Left renal pelvis (tissue), 4 donors: ENCODE measurements at places on chromosomes 3 and 15. TPM values are rescaled to one million over a fixed set of nuclear protein-coding genes. Genes with fewer than 3 reads are reported as not detected.

CAMKV gene
- 0.19 TPM for polyA plus RNA-seq

MDFIC2 gene
- polyA plus RNA-seq = not detected

ISG20 gene
- 1.8 TPM for polyA plus RNA-seq

HTD2 gene
- polyA plus RNA-seq = 17.1 TPM

IGDCC3 gene
- 7.0 TPM for polyA plus RNA-seq

CLRN1 gene
- polyA plus RNA-seq = not detected

SLC12A8 gene
- polyA plus RNA-seq = 0.75 TPM

CCDC54 gene
- polyA plus RNA-seq = 0.14 TPM

LYZL4 gene
- not detected for polyA plus RNA-seq

RASGRP1 gene
- polyA plus RNA-seq = 15.0 TPM

NRROS gene
- 5.6 TPM for polyA plus RNA-seq

TIPIN gene
- polyA plus RNA-seq = 16.2 TPM

PARP15 gene
- 0.41 TPM for polyA plus RNA-seq

STARD9 gene
- polyA plus RNA-seq = 18.7 TPM

GRCh38 chr15:80526556-80527340, 122.6 kb downstream of the ARNT2 start:
- DNase-seq = no peak

- DNase-seq = no peak
These were observed 85.0 kb downstream of the TGFBR2 start for GRCh38 chr3:30691249-30691880.

DNA sequence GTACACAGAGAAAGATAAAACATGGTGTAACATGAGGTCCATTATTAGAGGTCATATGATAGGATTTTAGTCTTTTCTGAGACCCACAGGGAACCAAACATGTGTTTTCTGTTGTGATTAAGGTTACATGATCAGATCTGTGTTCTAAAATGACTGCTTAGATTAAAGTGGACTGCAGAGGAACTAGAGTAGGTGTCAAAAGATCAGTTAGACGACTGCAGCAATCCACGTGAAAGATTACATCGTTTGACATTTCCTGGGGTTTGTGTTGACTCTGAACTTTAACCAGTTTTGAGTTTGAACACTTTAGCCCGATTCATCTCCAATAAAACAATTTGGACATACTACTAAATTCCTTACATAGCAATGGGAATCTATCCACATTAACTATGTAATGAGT, 5.1 kb downstream of the MIX23 start:
- DNase-seq = no peak

GRCh38 chr15:58203537-58203936, 65.4 kb downstream of the AQP9 start:
- no peak for DNase-seq

GRCh38 chr3:181009225-181009624, 19.7 kb upstream of the DNAJC19 start:
- DNase-seq = no peak

DNA sequence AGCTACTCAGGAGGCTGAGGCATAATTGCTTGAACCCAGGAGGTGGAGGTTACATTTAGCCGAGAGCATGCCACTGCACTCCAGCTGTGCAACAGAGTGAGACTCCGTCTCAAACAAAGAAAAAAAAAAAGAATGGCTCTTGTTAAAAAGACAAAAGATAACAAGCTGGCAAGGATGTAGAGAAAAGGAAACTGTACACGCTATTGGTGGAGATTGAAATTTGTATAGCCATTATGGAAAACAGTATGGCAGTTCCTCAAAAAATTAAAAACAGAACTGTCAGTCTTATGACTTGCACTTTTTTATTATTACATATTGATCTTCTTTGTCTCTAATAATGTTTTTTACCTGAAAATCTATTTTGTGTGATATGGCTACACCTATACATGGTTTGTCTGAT, 41.9 kb downstream of the MEX3B start:
- no peak for DNase-seq

GRCh38 chr3:149763565-149764195, 11.4 kb upstream of the COMMD2 start:
- no peak for DNase-seq

DNA sequence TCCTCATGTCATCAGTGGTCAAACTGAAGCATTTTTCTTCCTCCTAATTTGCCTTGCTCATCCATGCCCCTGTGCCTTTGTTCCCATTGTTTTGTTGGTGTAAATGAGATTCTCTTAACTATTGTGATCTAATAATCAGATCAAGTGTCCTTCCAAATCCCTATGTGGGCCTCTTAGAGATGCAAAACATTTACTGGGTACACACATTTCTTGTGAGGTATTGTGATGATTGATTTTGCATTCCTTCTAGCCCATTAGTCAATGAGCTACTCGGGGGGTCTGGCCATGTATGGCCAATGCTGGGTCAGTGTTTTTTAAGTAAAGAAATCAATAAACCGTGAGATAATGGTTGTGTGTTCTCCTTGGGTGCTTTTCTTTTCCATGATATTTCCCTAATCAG, 580.4 kb downstream of the VGLL3 start:
- DNase-seq = no peak

GRCh38 chr15:82064824-82065223, 19.0 kb upstream of the MEX3B start:
- DNase-seq = no peak

DNA sequence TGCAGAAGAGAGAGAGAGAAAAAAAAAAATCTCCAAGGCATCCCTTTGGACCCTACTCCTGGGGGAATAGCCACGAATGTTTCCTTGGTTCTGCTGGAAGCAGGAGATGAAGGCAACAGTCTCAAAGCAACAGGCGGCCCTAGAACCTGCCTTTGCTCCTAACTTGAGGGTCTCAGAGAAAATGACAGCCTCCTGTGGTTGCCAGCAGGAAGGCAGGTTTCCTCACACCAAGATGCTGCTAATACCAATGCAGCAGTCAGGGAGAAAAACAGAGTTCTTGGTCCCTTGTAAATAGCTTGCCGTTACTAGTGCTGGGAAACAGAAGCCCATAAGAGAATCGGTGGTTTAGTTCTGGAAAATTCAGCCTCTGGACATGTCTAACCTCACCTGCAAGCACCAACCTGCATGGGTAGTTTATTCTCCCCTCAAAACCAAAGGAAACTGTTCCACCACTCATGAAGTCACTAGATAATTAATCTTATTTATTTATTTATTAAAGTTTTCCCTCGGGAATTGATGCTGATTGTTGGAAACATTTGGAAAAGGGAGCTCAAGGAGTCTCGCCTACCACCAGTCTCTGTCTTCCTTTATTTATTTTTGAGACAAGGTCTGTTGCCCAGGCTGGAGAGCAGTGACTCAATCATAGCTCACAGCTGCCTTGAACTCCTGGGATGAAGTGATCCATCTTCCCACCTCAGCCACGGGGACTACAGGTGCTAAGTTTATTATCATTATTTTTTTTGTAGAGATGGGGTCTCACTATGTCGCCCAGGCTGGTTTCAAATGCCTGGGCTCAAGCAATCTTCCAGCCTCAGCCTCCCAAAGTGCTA, 883 bp upstream of the FRMD4B start:
- DNase-seq = no peak

- no peak for DNase-seq
These were observed 174.0 kb downstream of the ECT2 start for GRCh38 chr3:172924546-172924945.

DNA sequence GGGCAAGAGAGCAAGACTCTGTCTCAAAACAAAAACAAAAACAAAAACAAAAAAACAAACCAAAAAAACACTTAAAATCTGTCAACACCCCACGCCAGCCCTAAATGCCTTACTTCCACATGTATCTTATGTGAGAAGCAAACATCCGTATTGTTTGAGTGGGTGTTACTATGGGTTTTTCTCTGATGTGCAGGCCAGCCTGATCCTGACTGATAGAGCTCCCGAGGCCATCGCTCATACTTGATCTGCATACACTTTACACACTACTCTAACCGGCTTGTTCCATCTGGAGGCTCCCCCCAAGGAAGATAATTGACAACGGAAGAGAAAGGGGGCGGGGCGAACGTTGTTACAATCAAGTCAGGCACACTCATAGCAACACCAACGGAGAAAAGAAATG, 237.4 kb downstream of the TBL1XR1 start:
- no peak for DNase-seq

DNA sequence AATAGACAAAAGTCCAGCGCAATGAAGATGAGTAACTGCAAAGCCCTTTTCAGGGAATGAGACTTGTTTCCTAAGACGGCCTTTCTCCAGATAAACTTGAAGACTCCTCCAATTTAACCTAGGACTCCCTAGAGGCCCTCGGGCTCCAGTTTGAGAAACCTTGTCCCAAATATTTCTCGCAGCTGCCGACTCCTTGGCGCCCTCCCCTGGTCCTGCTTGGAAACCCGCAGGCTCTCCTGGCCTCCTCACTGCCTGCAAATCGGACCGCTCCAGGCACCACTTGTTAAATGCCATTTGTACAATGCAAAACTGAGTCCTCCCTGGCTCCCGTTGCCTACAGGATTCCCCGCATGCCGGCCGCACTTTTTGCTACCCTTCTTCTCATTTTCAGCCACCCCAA, 36.8 kb downstream of the MUC4 start:
- DNase-seq = no peak

- DNase-seq = no peak
These were observed 63.2 kb downstream of the XXYLT1 start for GRCh38 chr3:195207731-195208130.

GRCh38 chr3:46971742-46972141, 4.8 kb downstream of the CCDC12 start:
- DNase-seq = no peak

DNA sequence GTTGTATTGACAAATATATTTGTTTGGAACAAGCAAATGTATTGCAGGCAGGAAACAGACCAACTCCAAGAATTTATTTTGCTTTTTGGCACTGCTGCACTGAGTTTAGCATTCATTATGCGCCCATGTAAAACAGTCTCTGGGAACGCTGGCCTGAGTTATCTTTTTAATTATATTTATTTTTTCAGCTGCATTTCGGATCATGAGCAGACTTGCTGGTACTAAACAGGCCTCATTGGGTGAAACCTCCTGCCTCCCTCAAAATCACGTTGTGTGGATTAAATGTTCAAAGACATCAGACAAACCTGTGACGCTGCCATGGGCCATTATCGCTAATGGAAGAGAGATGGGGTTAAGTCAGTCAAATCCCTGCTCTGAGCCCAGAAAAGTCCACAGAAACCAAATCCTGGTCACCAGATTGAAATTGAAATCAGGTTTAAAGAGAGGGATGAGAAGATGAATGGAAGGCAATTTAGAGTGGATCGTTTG, 511.1 kb upstream of the PROK2 start:
- no peak for DNase-seq

DNA sequence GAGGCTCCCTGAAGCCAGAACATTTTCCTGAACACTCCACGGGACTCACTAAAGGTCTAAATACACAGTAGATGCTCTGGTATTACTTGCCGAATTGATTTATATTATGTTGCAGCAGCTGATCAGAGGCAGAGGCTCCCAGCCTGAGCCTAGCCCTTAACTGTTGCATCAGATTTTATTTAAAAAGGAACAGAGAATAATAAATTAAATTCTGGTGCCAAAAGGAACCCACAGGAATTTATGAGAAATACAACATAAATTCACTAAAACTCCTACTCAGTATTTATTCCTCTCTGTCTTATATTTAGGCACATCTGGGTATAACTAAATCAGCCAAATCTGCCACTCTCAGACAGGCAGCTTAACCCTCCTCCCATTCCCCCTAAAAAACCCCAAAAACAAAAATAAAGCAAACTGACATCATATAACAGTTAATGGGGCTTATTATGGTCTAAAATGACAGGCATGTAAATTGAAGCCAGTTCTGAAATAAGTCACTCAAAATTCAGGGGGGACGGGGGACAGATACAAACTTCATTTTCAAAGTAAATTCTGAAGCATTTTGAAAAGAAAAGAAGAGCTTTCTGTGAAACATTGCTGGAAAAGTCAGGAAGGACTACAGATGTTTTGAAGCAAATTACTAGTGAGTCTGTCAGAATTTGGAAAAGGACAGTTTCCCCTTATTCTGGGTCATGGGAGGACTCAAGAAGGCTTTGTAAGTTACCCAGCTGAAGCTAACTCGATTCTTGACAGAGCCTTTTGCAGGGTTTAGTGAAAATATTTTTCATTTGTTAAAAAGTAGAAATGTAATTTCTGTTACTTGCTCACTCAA, 53.8 kb upstream of the CORO2B start:
- no peak for DNase-seq

- no peak for DNase-seq
These were observed 83.8 kb downstream of the EDEM1 start for GRCh38 chr3:5271372-5271683.

DNA sequence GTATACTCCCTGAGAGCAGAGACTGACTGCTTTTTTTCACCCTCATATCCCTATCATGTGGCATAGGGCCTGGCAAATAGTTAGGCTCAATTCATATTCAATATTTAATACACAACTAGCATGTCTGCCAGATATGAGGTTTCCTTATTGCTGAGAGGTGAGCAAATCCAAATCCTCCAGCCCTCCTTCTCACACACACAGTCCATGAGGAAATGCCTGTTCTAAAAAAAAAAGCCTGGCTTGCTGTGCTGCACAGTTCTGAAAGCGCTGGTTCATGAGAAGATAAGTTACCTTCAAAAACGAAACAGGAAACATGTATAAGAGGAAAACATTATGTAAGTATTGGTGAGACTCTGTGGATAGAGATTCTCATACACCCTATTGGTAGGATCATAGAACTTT, 15.5 kb upstream of the ACAP2 start:
- no peak for DNase-seq

- no peak for DNase-seq
These were observed 190.8 kb downstream of the SUCLG2 start for GRCh38 chr3:67463656-67464055.

DNA sequence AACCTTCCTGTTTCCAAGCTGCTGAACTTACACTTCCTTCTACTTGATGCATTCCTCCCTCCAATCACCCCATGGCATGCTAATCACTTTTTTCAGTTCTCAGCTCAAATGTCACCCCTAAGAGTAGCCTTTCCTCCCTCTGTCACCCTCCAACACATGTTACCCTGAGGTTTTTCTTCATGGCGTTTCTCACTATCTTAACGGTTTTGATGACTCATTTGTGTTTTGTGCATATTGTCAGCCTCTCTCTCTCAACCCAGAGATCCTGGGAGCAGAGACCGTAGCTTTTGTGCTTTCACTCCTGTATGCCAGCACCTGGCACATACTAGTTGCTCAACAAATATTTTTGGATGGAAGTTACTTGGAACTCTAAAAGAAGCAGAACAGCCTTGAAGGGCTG, 24.5 kb downstream of the LRRC3B start:
- DNase-seq = no peak

- no peak for DNase-seq
These were observed 1237.9 kb downstream of the ROBO2 start for GRCh38 chr3:78277801-78278200.

- DNase-seq = no peak
These were observed 107.7 kb downstream of the IGF2BP2 start for GRCh38 chr3:185717121-185717520.

DNA sequence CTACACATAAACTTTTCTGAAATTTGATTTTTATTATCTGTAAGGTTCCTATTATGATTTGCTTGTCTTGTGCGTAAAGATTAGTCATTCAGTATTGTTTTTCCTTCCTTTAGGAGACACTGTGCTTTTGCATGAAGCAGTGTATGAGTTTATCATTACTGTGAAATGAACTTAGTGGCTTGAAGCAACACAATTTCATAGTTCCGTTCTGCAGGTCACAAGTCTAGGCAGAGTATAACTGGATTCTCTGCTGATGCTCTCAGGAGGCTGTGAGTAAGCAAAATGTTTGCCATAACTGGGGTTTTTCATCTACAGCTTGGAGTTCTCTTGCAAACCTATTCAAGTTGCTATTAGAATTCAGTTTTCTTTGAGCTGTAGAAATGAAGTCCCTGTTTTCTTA, 1136.1 kb downstream of the OTOL1 start:
- no peak for DNase-seq
